ENCODE measurements at places on chromosomes 1 and 21.
A peak's percentile ranks its signal among the peaks of the same experiment; 100 is the strongest.

DNA sequence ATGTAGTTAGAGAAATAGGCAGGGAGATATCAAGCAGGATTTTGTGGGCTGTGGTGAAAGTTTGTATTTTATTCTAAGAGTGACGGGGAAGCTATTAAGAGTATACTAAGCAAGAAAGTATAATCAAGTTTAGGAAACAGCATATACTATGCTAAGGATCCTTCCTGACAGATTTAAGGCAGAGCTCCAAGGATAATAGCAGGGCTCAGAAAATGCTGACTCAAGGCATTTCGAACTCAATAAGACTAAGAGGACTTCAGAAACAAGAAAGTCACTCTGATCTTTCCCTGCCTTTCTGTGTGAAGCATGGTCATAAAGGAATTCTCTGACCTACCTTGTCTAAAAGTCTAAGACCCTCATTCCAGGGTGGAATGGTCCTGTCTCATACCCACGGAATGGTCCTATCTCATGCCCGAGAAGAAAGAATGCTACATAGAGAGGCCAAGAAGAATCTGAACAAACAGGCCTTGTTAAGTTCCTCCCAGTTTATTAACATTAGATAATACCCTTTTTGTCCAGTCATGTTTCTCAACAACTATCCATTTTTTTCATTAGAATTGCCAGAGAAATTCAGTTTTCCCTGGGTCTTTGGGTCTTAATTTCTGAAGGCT lies 59.1 kb downstream of the HFM1 start:
- peak; percentile 17 for DNase-seq

GRCh38 chr1:115976921-115977498 lies 697 bp downstream of the SLC22A15 start:
- no peak for DNase-seq

DNA sequence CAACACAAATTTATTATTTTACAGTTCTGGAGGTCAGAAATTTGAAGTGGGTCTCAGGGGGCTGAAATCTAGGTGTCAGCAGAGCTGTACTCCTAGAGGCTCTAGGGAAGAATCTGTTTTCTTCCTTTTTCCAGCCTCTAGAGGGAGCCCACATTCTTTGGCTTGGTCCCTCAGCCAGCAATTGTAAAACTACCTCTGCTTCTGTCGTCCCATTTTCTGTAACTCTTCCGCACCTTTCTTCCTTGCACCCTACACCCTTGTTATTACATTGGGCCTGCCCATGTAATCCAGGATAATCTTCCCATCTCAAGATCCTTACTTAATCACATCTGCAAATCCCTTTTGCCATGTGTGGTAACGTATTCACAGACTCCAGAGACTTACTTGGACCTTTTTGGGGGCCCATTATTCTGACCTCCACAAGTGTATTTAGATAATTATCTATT lies 24.8 kb upstream of the THEM4 start:
- DNase-seq = peak; percentile 36

GRCh38 chr1:172764378-172764777 lies 105.5 kb downstream of the FASLG start:
- no peak for DNase-seq

GRCh38 chr1:21586846-21587601 lies 77.8 kb downstream of the ALPL start:
- no peak for DNase-seq

DNA sequence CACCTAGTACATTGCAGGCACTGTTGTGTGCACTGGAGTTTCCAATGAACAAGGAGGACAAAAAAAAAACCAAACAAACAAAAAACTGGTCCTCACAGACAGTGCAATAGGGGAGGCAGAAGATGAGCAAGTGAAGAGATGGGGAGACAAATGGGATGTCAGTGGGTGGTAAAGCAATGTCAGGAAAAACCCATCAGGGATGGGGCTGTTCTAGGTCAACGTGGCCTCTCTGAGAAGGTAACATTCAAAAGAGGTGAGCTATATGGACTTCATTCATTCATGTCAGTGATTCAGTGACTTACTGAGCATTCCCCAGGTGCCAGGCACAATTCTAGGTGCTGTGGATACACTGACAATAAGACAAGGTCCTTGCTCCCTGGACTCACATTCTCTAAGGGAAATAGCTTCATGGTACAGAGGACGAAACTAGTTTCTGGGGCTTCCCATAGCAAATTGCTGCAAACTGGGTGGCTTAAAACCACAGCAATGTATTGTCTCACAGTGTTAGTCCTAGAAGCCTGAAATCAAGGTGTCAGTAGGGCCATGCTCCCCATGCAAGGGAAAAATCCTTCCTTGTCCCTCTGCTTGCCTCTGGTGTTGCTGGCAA lies 140.5 kb upstream of the KLHDC7A start:
- DNase-seq = no peak

GRCh38 chr1:175514387-175514953 lies 228.9 kb downstream of the TNR start:
- no peak for DNase-seq

DNA sequence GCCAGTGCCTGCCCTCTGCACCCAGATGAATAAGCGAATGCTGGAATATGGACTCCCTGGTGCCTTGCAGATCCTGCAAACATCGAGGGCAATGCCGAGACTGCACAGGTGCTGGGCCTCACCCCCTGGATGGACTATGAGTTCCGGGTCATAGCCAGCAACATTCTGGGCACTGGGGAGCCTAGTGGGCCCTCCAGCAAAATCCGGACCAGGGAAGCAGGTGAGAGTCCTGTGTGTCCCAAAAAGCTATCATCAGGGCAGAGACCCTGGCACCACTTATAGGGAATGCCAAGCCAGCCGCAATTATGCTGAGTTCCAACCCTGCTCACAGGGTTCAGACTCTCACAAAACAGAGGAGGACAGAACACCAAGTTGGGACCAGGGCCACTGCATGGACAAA lies 17.2 kb downstream of the TMEM81 start:
- DNase-seq = no peak

- DNase-seq = peak; percentile 44
Observed at GRCh38 chr1:243748706-243749283, 101.2 kb downstream of the AKT3 start.

GRCh38 chr21:42820616-42821465 lies 58.5 kb downstream of the WDR4 start:
- no peak for DNase-seq

- DNase-seq = no peak
Observed at GRCh38 chr1:212606395-212607205, 2.0 kb upstream of the ATF3 start.

GRCh38 chr1:161226320-161226711 lies 456 bp downstream of the TOMM40L start:
- no peak for DNase-seq

GRCh38 chr1:68758666-68759209 lies 261.9 kb upstream of the DEPDC1 start:
- no peak for DNase-seq

GRCh38 chr1:94257444-94257843 lies 20.1 kb upstream of the ARHGAP29 start:
- no peak for DNase-seq

Measured in spinal cord (tissue), 10 donors.